Stimulated activated CD8-positive, alpha-beta memory T cell treated with anti-CD3 and anti-CD28 coated beads, Interleukin-15, amount 100 ng/mL, for 24 hours (primary cell): ENCODE measurements at places on chromosomes 4 and X.

GRCh38 chrX:20320461-20321159 lies 53.9 kb upstream of the RPS6KA3 start:
- no peak for DNase-seq

DNA sequence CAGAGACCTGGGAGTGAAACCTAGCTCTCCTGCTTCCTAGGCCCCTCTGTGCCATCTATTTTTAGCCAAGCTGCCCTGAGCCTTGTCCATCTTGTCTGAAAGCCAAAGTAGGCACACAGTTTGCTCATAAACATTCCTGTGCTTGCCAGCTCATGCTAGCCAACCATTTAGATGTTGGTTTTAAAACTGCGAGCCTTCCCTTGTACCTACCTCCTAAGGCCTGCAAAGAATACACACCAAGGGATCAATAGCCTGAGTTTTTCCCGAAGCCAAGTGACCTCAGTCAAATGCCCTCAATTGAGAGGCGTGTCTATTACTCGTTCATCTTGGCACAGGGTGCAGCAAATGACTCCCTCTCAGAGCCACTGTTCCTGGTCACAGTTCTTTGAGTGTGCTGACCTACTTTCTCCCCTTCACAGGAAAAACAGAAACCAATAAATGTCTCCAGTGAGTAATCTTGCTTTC lies 48.5 kb downstream of the ZCCHC12 start:
- no peak for DNase-seq

GRCh38 chr4:140595065-140595464 lies 26.3 kb upstream of the UCP1 start:
- no peak for DNase-seq

DNA sequence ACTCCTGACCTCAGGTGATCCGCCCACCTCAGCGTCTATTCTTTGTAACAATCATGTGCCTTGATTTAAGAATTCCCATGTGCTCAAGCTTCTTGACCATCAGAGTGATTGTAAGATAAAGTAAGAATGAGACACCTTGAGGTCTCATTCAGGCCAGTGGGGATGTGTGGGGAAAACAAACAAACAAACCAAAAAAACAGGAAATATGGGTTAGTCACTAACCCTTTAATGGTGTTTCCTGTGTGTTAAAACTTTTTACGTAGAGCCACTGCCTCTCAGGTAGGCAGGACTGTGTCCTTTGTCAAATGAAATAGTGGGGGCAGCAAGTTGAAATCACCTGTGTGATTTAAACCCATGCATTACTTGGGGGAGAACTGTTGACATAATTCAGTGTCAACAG lies 91.5 kb upstream of the DHRSX start:
- no peak for DNase-seq

DNA sequence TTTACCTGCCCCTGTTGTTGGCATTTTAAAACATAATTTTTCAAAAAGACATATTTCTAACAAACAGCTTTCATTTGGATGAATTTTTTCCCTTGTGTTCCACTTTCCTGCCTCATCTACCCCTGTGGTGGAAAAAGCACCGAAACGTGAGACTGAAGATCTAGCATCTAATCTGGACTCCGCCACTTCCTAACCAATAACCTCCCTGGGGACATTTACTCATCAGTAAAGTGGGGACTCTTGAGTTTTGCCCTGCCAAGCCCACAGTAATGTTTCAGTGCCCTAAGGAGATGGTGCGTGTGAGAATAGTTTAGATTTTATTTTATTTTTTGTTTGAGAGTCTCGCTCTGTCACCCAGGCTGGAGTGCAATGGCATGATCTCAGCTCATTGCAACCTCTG lies 56.7 kb downstream of the ADGRG2 start:
- DNase-seq, result no peak

DNA sequence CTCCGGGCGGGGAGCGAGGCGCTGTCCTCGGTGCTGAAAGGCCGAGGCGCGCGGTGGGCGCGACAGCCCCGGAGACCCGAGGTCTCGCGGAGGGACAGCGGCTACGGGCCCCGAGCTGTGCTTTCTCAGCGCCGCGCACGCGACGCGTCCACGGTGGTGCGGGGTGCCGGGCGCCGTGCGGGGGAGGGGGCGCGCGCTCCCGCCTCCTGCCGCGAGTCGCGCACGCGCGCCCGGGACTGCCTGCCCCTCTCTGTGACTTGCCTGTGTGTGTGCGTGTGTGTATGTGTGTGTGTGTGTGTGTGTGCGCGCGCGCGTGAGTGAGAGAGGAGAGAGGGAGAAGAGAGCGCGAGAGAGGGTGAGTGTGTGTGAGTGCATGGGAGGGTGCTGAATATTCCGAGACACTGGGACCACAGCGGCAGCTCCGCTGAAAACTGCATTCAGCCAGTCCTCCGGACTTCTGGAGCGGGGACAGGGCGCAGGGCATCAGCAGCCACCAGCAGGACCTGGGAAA lies at the start of gene GRIA2:
Gene GRIA2, plus strand, starts transcription at position 358 of the 511 bp plus-strand sequence. CDS start 315 bp downstream, outside the sequence.
- no peak for DNase-seq

GRCh38 chr4:88802138-88802537 lies 104.5 kb upstream of the NAP1L5 start:
- DNase-seq, result no peak

DNA sequence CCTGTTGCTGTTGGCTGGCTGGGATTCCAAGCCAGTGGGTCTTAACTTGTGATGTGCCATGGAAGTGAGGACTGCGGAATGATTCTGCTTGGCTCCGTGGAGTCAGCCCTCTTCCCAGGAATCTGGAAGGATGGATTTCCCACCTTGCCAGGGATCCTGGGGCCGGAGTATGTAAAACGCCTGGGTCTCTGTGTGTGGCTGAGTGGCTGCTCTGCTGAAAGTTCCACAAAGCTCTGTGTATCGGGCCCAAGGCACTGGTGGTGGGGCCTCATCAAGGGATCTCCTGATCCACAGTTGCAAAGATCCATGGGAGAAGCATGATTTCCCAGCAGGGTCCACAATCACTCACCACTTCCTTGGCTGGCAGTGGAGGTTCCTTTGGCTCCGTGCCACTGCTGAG lies 24.1 kb upstream of the TMEM271 start:
- DNase-seq, result no peak

- no peak for DNase-seq
These were observed 21.8 kb upstream of the FTHL17 start for GRCh38 chrX:31093639-31093975.

GRCh38 chrX:120727452-120727851 lies 97.6 kb upstream of the C1GALT1C1 start:
- DNase-seq, result no peak

- DNase-seq, result no peak
These were observed 332.5 kb downstream of the C4orf33 start for GRCh38 chr4:129428454-129428853.

DNA sequence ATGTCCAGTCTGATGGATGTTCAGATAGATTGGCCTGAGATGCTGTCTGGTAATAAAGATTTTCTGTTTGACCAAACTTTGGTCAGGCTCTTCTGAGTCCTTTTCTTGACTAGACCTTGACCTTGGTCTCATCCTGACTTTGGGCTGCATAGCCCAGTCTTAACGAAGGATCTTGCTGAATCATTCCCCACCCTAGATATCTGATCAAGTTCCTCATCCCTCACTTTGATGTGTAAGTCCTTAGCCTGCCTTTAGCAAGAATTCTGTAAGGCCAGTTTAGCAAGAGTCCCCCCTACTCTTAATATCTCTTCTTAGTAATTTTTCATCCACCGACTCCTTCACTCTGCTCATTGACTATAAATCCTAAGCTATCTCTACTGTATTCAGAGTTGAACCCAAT lies 244.4 kb upstream of the JADE1 start:
- DNase-seq, result no peak

GRCh38 chrX:139862208-139862607 lies 70.6 kb downstream of the ATP11C start:
- no peak for DNase-seq

DNA sequence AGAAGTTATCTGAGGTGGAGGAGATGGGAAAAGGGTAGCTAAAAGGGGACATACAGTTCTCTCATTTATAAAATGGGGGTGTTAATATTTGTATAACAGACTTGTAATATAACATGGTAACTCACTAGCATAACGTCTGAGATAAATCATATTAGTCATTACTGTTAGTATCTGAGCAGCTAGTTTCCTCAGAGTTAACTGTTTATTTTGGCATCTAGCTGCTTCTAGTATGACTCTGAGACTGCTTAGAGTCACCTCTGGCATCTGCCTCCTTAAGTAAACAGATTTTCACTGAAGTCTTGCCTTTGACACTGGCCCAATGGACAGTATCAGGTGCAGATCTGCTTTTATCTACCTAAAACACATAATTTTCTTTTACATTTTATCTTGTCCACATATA lies 58.1 kb downstream of the SLC30A9 start:
- DNase-seq, result no peak

- no peak for DNase-seq
These were observed 98.8 kb upstream of the NOCT start for GRCh38 chr4:138916763-138917162.

GRCh38 chr4:157223456-157223855 lies 2.9 kb downstream of the GRIA2 start:
- DNase-seq, result no peak

- DNase-seq, result no peak
These were observed 232.6 kb downstream of the STK32B start for GRCh38 chr4:5283837-5284236.

DNA sequence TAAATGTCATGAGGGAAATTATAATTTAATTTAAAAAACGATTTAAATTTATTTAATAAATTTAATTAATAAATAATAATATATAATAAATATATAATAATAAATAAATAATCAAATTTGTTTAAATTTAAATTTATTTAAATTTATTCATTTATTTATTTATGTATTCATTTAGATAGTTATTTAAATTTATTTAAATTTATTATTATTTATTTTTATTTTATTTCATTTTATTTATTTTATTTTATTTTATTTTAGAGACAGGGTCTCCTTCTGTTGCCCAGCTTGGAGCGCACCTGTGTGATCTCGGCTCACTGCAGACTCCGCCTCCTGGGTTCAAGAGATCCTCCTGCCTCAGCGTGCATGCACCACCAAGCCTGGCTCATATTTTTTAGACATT lies 18.4 kb upstream of the PPP2R3B start:
- no peak for DNase-seq

GRCh38 chr4:56283375-56283774 lies 103.9 kb downstream of the AASDH start:
- no peak for DNase-seq

- no peak for DNase-seq
These were observed 14.0 kb upstream of the ART3 start for GRCh38 chr4:76060506-76060905.

- no peak for DNase-seq
These were observed 97.7 kb downstream of the ARHGAP10 start for GRCh38 chr4:147829401-147830101.

- DNase-seq, result no peak
These were observed 94.2 kb upstream of the PPP2R3B start for GRCh38 chrX:480861-481417.

DNA sequence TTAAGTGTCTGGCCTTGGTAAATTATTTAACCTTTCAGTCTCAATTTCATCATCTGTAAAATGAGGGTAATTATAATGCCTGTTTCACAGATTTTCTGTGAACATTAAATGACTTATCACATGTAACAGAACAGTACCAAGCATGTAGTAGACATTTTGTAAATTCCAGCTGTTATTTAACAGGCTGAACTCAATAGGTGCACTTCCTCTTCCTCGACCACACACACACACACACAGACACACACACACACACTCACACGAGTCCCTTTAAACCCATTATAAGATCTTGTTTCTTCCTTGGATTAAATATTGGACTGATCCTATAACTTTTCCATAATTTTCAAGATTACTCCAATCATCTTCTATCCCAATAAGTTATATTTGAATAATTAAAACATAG lies 53.4 kb upstream of the COL25A1 start:
- no peak for DNase-seq

GRCh38 chrX:136967966-136968365 lies 65.8 kb downstream of the GPR101 start:
- DNase-seq, result no peak

DNA sequence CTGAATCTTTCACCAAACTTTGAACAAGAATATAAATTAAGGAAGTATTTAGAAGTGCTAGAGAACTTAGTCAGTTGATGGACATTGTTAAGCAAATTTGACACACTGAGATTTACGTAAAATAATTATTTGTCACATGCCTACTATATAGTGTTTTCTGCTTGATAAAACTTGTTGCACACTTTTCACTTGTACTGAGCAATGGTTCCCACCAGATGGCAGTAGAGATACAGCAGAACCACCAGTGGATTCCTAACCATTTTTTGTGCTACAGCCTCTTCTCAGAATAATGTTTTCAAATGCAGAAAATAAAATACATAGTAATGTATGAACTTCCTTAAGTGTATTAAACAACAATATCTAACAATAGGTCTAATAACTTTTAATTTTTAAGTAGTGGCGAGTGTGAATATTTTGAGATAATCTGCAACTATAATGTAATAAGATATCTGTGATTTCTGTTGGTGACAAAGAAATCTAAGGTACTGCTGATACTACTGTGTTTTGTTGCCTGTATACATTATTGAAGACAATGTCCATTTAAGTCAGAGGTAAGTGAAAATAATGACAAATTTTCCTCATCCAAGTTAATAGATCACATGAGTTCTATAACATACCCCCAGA lies 81.2 kb downstream of the APOOL start:
- no peak for DNase-seq

- DNase-seq, result no peak
These were observed 1.4 kb upstream of the GPR173 start for GRCh38 chrX:53047228-53047627.

GRCh38 chr4:182193311-182193710 lies 49.9 kb upstream of the TENM3 start:
- no peak for DNase-seq

DNA sequence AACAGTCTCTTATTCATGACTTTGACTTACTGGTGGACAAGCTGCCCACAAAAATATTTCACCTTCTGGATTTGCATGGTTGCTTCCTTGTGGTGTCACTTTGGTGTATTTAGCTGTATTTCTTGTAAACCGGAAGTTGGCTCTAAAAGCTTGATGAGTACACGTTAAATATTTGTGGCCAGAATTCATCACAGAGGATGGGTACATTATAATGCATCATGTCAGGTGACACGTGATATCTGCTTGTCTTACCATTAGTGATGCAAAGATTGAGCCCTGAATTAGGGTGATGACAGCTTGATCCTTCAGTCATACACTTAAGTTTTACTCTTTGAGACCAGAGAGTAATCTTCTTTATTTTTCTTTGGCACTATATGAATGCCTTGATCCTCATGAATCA lies 188.3 kb upstream of the RPS6KA3 start:
- DNase-seq, result no peak

GRCh38 chr4:107950746-107951540 lies 19.6 kb downstream of the CYP2U1 start:
- DNase-seq, result no peak
